ENCODE measurements at places on chromosomes 13 and 19.
A peak's percentile ranks its signal among the peaks of the same experiment; 100 is the strongest.

- DNase-seq = no peak
Measured at GRCh38 chr19:28691683-28692082, 521.3 kb downstream of the UQCRFS1 start.

- no peak for DNase-seq
Measured at GRCh38 chr13:98500963-98501421, 75.9 kb downstream of the STK24 start.

- DNase-seq = no peak
Measured at GRCh38 chr13:34152409-34152808, 334.5 kb downstream of the RFC3 start.

DNA sequence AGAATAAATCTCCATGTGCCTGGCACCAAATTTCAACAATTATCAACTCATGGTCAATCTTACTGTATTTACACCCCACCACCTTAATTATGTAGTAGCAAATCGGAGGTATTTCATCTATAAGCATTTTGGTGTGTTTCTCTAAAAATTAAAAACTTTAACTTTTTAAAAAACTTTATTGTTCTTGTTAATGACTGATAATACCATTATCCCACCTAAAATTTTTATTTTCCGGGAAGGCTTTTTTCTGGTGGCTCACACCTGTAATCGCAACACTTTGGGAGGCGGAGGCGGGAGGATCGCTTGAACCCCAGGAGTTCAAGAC lies 453 bp upstream of the PDCD2L start:
- DNase-seq = no peak

- DNase-seq = no peak
Measured at GRCh38 chr13:113537205-113537604, 46.7 kb upstream of the DCUN1D2 start.

DNA sequence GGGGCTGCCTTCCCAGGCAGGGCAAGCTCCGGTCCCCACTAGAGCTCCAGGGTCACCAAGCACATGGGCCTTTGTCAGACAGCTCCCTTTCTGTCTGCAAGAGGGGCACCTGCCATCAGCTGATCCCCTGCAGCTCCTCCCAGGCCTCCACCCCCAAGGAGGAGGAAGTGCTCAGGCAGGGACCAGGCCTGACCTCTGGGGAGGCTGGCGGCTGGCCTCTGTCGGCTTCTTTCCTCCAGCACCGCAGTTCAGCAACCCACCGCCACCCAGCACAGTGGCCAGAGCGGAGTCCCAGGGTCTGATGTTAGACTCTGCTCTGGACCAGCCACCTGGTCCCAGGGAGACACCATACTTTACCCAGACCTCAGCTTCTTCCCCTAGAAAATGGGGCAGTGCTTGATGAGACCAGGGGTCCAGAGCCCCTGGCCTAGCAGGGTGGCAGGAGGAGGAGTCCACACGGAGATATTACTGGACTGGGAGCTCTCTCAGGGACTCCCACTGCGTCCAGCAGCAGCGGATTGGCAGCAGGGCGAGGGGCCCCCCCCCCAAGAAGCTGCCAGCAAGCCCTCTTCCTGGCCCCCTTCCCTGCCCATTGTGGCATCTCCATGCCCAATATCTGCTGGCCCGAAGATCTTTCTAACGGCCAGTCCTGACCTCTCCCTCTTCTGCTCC lies 24.1 kb downstream of the NKPD1 start:
- no peak for DNase-seq

DNA sequence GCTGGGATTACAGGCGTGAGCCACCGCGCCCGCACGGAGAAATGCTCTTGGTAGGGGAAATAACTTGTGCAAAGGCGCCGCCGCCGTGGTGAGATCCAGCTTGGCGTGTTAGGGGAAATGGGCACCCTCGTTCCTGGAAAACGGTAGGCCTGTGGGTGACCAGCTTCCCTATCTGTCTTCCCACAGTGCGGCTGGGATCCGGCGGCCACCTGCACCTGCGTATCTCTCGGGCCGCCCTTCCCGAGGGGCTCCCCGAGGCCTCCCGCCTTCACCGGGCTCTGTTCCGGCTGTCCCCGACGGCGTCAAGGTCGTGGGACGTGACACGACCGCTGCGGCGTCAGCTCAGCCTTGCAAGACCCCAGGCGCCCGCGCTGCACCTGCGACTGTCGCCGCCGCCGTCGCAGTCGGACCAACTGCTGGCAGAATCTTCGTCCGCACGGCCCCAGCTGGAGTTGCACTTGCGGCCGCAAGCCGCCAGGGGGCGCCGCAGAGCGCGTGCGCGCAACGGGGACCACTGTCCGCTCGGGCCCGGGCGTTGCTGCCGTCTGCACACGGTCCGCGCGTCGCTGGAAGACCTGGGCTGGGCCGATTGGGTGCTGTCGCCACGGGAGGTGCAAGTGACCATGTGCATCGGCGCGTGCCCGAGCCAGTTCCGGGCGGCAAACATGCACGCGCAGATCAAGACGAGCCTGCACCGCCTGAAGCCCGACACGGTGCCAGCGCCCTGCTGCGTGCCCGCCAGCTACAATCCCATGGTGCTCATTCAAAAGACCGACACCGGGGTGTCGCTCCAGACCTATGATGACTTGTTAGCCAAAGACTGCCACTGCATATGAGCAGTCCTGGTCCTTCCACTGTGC lies 2.4 kb downstream of the GDF15 start:
- DNase-seq = peak; percentile 84

- DNase-seq = peak; percentile 87
Measured at GRCh38 chr13:94479616-94480015, at the start of gene DCT. TSS of gene DCT (minus strand) at chr13:94479682. CDS start at chr13:94479255, 427 bp downstream.

DNA sequence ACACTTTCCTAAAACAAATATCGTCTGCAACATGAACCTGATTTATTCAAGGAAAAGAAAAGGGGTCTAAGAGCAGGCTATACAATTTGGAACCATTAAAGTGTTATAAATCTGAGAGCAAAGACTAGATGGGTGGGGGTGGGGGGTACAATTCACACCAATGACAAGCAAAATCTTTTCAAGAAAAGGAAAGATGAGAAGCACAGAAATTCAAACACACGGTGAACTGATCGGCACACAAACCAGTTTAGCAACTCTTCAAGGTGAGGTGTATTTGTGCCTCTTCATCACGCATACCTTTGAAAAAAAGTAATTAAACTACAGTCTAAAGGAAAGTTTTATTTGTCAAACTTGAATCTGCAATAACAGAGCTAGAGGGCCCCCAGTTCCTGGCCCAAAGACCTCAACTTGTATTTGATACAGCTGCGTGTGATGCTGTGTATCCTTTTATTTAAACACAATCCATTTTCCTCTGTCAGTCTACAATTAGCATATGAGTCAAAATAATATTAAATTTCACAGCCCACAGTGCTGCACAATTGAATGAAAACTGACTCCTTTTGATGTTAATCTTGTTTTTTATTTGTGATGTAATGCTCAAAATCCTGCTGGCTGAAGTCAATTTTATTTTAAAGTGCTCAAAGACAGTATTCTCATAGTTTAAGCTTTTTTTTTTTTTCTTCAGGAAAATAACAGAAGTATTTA lies 14.2 kb downstream of the EFNB2 start:
- DNase-seq = peak; percentile 30

- DNase-seq = no peak
Measured at GRCh38 chr13:43939086-43939485, 59.4 kb downstream of the LACC1 start.

DNA sequence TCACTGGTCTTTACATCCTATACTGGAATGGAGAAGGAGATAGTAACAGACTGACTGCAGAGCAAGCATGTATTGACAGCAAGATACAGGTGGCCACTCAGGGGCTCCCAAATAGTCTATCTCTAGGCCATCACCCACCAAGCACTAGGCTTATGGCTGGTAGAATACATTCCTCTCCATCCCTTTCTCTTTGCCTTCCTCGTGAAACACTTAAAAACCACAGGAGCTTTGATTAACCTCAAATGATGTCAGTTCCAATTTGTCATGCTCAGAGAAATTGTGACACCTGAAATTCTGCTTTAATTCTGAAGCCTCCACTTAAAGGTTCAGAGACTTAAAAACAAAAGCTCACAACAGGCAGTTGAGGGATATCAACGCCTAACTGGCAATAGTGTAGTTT lies 17.2 kb downstream of the ENOX1 start:
- no peak for DNase-seq

DNA sequence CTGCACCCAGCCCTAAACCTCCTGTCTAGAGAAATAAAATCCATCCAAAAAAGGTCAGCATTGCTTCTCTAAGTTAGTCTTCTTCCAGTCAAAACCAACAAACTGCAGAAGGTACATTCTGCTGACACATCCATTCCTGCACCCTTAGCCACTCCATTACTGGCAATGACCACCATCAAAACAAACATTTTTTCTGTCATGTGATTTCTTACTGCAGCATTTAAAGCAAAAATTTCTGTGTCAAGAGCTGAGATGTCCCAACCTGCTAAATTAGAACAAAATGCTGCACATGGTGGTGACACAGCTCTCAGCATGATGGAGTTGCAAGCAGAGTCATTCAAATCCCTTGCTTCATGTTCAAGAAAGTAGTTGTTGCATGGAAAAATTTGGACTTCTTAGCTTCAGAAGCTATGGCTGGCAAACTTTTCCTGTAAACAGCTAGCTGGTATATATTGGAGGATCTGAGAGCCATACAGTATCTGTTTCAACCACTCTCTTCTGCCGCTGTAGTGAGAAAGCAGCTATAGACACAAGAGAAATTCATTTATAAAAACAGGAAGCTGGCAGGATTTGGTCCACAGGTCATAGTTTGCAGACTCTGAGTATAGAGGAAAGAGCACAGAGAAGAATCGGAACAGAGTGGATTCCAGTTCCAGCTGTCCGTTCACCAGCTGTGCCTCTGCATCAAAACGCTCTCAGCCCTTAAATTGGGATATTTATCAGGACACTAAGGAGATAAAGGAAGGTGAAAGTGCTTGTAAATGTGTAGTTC lies 17.4 kb downstream of the RUBCNL start:
- DNase-seq = no peak

DNA sequence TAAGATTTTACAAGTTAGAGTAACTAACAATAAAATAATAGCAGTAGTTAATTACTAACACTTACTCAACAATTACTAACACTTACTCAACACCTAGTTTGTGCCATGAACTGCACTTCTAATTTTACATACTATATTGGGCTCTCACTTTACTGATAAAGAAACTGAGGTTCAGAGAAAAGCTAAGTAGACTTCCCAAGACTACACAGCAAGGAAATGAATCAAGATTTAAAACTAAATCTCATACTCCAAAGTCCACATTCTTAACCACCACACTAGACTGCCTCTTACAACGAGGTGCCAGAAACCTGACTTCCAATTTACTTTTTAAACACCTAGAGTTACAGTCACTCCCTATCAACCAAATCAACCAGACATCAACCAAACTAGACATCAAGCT lies 25.1 kb downstream of the RBM26 start:
- DNase-seq = no peak

DNA sequence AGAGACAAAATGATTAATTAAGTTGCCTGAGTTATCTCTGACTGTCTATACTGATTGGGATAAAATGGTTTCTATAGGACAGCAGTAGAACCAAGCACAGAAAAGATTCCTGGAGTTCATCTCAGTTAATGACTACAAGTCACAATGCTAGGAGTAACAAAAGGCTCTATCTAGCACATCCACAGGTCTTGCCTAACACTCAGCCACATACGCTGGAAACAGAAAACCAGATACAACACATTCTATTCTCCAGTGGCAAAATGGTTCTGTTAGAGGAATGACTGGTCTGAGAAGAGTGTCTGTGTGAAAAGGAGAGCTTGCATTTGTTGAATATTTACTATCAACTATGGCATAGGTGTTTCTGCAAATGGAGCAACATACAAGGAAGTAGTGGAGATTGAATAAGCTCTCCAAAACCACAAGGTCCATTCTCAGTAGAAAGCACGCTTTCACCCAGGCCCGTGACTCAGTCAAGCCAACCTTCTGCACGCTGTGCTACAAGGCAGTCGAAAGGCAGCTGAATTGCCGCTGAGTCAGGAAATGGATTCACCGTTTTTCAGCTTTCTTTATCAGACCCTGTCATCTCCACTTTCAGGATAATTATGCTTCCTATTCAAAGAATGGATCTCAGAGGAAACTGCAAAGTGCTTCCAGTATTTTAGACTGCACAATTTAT lies 761.5 kb downstream of the EFNB2 start:
- peak; percentile 77 for DNase-seq

GRCh38 chr13:21701460-21701859 lies 30.6 kb downstream of the FGF9 start:
- DNase-seq = no peak

DNA sequence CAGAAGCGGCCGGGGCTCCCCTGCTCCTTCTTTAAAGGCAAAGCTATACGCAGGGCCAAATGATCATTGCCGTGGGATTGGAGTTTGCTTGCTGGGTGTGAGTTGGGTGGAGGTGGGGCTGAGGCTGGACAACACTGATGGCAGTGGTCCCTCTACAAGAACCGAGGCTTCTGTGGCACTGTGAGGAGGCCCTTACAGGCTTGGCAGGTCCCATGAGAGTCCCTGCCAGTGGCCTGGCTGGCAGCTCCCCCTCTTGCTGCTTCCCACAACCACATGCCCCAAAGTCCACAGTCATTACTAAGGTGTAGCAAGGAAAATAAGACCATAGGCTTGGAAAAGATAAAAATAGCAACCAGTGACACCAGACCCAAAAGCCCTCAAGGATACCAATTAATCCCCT lies 98.4 kb downstream of the ANKRD10 start:
- DNase-seq = no peak

GRCh38 chr13:113090415-113090770 lies 15.2 kb upstream of the F7 start:
- DNase-seq = no peak

- peak; percentile 10 for DNase-seq
Measured at GRCh38 chr19:46608581-46609345, 7.6 kb downstream of the CALM3 start.

- no peak for DNase-seq
Measured at GRCh38 chr13:82717249-82717648, 1165.0 kb downstream of the SLITRK1 start.

DNA sequence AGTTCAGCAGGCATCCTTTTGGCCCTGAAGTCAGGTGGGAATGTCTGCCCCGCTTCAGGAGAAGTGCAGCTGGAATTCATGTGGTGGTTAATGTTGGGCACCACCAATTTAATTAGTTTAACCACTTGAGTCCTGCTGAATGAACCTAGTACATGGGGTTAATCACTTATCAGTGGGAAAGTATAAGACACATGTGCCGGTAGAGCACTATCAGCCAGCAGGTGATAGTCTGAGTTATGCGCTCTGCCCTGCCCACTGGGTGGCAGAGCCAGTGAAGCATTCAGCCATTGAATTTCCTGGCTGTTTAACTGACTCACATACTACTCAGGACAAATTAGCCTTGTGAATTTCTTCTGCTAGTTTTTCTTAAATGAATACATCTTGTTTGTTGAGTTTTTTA lies 789.7 kb upstream of the PRR20A start:
- no peak for DNase-seq
